ENCODE measurements at places on chromosomes 6 and 20.

DNA sequence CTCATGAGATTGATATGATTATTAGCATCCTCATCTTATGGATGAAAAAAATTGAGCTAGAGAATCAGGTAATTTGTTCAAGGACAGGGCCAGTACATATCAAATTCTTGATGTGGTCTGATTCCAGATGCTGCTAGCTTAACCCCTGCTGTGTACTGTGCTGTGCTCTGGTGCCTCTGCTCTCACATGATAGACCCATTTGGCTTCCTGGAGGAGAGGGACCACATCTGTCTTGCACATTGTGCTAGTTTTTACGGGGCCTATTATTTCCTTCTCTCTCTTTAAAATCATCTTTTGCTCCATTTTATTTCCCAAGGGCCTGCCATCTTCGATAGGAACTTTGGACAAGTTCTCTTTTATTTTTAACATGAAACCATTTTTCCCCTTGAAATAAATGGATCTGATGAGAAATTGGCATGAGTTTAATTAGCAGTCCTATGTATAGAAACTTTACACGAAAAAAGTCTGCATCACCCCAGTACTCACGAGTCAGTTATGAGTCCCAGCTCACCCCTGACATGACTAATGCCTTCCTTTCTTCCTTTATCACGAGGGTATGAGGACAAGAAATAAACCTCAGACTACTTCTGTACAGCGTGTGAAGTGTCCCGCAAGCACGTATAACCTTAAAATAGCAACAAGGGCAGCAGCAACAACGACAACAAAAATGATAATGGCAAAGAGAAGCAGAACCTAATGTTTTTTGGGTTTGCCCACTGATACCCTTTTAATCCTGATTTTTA, 26.5 kb downstream of the CD109 start:
- no peak for DNase-seq

- DNase-seq, result no peak
These were observed 154.7 kb downstream of the JARID2 start for GRCh38 chr6:15400572-15401004.

- DNase-seq, result no peak
These were observed 8.9 kb upstream of the AHI1 start for GRCh38 chr6:135506270-135506997.

GRCh38 chr6:154933181-154933827, 61.8 kb upstream of the TIAM2 start:
- DNase-seq, result no peak

DNA sequence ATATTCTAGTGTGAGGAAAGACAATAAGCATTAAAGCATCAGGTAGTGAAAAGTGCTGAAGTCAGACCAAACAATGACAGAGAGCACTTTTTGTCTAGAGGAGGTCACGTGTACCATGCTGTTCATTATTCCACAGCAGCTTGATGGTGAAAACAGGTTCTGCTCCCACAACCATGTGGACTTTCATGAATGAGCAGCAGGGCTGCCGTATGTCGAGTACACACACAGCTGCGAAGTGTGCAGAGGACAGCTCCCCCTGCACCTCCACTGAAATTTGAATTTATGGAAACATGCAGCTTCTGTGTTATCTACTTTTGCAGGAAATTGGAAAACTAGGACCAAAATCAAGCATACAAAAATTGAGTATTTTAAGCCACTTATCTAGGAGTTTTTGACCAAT, 85.3 kb downstream of the MAP7 start:
- no peak for DNase-seq

DNA sequence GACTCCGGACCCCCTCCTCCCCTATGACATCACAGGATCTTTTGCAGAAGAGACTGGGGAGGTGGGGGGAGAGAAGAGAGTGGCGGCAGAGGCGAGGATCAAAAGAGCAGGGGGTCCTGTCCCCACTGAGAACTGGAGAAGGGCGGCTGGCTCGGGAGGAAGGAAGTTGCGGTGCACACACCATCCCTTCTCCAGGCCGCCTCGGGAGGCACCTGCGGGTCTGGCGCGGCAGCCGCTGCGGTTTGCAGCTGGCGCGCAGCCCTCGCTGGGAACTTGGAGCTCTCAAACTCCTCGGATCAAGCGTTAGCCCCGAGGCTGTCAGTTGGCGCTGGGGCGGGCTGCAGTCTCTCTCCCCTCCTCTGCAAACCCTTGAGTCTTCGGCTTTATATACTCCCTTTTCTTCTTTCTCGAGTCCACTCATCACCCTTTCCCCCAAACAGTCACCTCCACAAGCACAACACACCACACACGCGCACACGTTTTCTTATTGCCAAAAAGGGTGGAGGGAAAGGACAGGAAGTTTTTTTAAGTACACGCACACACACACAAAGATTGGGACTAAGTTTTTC, 180.7 kb downstream of the TBXT start:
- no peak for DNase-seq
